ENCODE measurements at places on chromosomes 7 and 10.

DNA sequence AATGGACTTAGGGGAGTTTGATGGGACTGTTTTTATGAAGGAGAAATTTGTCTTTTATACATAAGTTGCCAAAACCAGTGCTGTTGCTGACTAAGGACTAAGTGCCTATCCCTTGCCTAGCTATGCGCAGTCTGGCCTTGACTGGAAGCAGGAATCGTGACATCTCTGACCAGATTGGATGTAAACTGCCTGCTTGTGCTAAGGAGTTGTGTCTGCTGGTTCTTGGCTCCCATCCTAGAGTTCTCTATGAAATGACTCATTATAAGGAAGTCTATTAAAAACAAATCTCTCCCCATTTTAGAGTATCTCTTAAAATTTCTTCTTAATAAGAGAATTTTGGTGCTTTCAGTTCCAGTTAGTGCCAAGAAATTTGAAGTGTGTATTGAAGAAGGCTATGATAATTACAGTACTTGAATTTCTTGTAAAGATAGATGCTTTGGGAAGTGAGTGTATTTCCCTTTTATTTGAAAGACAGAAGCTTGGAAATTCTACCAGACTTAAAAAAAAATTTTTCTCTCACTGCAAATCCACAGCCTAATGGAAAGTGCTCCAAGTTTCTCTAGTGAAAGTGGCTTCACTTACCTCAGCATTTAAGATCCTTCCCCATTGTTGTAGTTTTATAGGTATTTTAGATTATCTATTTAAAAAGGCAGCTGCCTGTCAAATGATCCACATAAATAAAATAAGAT is 77.6 kb downstream of the BICC1 start:
- no peak for DNase-seq

- no peak for DNase-seq
These were observed 341.6 kb upstream of the KCND2 start for GRCh38 chr7:119931230-119931824.

DNA sequence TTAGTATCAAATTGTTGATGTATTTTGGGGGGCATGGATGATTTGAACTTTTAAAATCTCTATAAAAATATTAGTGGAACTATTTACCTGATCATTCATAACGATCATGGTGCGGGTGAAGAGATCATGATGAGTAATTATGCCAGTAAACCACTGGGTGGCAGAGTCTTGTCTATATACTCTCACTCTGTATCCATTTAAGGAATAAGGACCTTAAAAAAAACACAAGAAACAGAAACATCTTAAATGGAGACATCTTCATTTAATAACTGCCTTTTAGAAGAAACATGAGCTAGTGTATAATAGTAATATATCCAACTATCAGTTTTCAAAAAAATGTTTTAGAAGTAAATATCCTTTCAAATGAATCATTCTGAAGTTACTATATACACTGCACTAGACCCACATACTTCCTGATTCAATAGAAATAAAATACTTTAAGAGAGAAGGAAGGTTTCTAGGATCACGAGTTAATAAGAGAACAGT is 84.0 kb downstream of the NRBF2 start:
- DNase-seq = no peak

- DNase-seq = no peak
These were observed 27.0 kb downstream of the CFAP46 start for GRCh38 chr10:132915411-132915810.

GRCh38 chr10:132990684-132991545 is 48.5 kb upstream of the CFAP46 start:
- no peak for DNase-seq

GRCh38 chr7:128227271-128227670 is 13.8 kb upstream of the LEP start:
- DNase-seq = no peak

GRCh38 chr10:29392376-29393021 is 103.6 kb downstream of the LYZL1 start:
- no peak for DNase-seq

GRCh38 chr7:139505563-139505962 is 17.9 kb upstream of the CLEC2L start:
- no peak for DNase-seq

DNA sequence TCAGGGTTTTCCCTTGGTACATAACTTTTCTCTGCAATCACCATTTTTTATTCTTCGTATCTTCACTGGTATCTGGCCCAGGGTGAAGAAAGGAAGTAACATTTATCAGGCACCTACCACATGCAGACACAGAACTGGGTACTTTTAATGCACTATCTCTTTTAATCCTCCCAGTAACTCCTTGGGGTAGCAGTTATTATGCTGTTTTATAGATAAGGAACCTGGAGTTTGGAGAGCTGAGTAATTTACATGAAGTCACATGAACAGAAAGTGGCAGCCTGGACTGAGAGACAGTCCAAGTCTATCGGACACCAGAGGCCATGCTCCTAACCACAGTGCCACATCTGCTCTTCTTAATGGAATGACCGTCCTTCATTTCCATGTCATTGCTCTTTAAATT is 117.1 kb upstream of the PODXL start:
- DNase-seq = no peak

GRCh38 chr10:4194231-4194630 is 409.2 kb upstream of the KLF6 start:
- no peak for DNase-seq

DNA sequence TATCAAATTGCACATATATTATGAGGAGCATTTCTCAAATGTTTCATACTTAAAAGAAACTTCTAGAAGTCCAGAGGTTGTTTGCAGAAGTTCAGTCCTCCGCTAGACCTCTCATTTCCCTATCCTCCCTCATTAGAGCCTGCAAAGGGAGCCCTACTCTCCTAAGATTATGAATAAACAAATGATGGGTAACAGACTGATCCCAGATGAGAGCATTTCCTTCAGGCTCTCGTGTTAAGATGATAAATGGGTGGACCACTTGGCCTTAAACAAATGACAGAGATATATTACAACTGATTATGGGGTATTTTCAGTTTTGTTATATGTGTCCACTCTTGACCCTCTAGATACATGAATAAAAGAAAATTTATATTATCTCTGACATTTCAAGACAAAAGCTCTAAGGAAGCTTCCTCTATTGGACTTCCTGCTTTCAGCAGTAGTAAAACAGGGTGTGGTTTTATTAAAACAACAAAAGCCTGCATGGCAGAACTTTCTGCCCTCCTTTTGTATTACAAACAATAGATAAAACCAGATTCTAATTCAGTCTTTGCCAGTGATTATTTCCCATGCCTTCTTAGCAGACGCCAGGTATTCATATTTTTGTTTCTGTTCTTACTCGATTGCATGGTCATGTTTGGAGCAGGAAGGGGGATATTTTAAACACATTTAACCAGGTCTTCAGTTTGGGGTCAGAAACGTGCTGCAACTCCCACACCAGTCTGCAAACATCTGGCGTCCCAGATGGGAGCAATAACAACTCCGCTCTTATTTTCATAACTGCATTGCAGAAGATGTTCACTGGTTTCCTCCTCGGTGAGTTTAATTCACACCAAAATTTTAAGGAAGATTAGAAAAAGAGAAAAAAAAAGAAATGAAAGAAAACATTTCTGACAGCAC is 52.4 kb upstream of the FAM204A start:
- no peak for DNase-seq

GRCh38 chr7:12493407-12493806 is 77.1 kb upstream of the SCIN start:
- no peak for DNase-seq

GRCh38 chr7:15159261-15159660 is 256.7 kb upstream of the DGKB start:
- no peak for DNase-seq

GRCh38 chr10:62116896-62117295 is 151.7 kb downstream of the RTKN2 start:
- DNase-seq = no peak

GRCh38 chr10:15245530-15245929 is 77.0 kb upstream of the NMT2 start:
- DNase-seq = no peak

DNA sequence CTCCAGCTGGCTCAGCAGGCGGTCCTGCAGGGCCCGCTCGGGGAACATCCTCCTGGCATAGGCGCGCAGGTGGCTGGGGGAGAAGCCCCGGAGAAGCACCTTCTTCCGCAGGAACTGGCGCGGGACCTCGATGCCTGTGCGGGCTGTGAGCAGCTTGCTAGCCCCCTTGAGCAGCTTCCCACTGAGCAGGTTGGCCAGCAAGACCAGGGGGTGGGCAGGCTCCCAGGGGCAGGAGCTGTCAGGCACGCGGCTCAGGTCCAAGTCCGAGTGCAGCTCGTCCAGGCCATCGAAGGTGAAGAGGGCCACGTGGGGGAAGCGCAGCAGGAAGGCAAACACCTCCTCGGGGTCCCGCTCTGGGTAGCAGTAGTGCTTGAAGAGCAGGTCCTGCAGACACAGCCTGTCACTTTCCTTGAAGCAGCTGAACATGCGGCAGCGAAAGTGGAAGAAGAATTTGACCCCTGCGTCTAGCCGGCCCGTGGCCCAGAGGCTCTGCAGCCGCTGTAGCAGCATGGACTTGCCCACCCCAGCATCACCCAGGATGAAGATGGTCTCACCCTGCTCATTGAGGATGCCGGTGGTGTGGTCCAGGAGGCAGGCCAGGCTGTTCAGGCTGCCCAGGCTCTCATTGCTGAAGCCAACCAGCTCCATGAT is 26.2 kb downstream of the NOD1 start:
- no peak for DNase-seq

DNA sequence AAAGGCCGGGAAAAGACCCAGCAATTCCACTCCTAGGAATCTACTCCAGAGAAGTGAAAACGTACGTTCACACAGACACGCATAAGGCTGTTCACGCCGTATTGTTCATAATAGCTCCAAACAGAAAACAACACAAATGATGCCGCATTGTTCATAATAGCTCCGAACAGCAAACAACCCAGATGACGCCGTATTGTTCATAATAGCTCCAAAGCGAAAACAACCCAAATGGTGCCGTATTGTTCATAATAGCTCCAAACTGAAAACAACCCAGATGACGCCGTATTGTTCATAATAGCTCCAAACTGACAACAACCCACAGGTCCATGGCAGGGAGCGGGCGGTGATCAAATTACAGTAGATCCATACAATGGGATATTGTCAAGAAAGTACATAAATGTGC is 85.2 kb upstream of the DNAAF5 start:
- DNase-seq = no peak

- DNase-seq = no peak
These were observed 22.0 kb downstream of the HECTD2 start for GRCh38 chr10:91432175-91432574.

GRCh38 chr10:3532644-3533043 is 252.4 kb downstream of the KLF6 start:
- no peak for DNase-seq

DNA sequence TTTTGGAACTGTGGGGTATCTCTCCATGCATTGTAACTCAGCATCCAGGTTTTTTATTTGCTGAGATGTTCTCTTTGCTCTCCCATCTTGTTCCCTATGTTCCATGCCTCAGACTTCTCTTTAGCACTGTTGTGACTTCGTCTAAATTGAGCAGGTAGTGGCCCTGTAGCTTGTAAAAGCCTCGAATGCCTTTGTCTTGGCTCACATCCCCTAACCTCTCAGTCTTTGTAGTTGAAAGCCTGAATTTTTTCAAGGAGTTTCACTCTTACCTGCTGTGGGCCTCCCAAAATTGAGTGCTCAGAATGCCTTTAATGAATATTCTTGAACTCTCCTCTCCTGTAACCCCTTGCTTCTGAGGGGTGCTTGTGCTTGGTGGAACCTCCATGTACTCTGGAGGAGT is 1137.3 kb downstream of the REEP3 start:
- no peak for DNase-seq

DNA sequence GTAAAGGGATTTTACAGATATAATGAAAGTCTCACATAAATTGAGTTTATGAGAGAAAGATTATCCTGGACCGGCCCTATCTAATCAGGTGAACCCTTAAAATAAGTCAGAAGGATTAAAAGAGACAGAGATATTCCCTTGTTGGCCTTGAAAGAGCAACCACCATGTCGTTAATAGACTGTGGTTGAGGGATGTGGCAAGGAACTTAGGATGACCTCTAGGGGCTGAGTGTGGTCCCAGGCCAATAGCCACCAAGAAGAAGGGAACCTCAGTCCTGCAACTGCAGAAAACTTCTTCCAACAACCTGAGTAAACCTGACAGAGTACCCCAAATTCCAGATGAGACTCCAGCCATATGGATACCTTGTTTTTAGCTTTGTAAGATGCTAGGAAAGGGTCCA is 121.5 kb downstream of the POLR1F start:
- no peak for DNase-seq

DNA sequence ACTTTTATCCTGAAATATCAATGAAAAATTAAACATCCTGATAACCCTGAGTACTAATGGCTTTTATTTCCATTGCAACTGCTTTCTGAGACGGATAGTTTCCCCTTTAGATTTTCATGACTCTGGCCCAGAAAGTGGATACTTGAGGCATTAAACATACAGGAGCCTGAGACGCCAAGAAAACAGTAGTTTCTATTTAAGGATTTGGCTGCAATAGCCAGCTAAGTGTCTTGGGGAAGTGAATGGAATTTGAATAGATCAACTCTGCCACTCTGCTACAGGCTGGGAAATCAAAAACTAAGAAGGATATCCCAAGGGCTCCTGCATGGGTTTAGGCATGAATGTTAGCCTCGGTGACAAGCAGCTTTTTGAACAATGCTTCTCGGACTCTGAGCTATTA is 24.7 kb upstream of the GPAM start:
- no peak for DNase-seq

DNA sequence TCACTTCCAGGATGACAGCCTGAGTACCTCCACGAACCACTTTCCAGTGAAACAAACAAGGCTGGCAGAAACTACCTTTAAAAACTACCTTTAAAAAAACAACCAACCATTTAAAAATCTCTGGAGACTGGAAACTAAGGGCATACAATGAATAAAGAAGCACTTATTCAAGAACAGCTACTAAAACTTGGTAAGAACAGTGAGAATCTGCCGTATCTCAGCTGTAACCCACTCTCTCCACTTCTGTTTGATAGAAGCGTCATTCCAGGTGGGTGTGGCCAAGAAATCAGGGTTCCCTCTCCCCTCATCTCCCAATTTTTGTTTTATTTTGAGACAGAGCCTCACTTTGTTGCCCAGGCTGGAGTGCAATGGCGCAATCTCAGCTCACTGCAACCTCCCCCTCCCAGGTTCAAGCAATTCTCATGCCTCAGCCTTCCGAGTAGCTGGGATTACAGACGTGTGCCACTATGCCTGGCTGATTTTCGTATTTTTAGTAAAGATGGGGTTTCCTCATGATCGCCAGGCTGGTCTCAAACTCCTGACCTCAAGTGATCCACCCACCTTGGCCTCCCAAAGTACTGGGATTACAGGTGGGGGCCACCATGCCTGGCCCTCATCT is 158.8 kb upstream of the CHST15 start:
- DNase-seq = no peak

DNA sequence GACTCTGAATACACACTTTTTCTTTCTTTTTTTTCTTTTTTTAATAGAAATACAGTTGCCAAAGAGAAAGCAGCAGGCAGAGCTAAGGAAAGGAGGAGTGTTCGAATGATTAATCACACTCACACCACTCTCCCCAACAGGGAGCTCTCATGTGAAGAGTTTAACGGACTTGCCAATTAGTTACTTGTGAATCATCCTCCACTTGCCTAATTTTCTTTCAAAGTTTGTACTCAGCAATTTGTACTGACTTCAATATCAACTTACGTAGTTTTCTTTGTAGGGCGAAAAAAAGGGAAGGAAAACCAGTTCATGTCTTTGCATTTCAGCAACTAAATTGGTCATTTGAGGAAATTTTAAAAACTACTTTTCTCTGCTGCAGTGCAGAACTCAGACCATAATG is 109.2 kb downstream of the PIP4K2A start:
- no peak for DNase-seq

GRCh38 chr7:471866-472639 is 47.6 kb downstream of the PDGFA start:
- DNase-seq = no peak
